Epithelial cell of alveolus of lung (primary cell): ENCODE measurements at places on chromosomes 1 and 21. TPM values are rescaled to one million over a fixed set of nuclear protein-coding genes. Genes with fewer than 3 reads are reported as not detected.

Gene SPATC1L
- total RNA-seq = 17.5 and 30.8 TPM in 2 replicates

Gene KCNJ9
- total RNA-seq = not detected in 2 replicates

Gene SLC16A4
- total RNA-seq = 20.8 and 21.7 TPM in 2 replicates

Gene BECN2
- total RNA-seq = not detected in 2 replicates

Gene HSF2BP
- total RNA-seq = 0.48 and 1.0 TPM in 2 replicates

Gene OR2G6
- not detected in 2 replicates for total RNA-seq
